ENCODE measurements at places on chromosomes 3 and 15.

DNA sequence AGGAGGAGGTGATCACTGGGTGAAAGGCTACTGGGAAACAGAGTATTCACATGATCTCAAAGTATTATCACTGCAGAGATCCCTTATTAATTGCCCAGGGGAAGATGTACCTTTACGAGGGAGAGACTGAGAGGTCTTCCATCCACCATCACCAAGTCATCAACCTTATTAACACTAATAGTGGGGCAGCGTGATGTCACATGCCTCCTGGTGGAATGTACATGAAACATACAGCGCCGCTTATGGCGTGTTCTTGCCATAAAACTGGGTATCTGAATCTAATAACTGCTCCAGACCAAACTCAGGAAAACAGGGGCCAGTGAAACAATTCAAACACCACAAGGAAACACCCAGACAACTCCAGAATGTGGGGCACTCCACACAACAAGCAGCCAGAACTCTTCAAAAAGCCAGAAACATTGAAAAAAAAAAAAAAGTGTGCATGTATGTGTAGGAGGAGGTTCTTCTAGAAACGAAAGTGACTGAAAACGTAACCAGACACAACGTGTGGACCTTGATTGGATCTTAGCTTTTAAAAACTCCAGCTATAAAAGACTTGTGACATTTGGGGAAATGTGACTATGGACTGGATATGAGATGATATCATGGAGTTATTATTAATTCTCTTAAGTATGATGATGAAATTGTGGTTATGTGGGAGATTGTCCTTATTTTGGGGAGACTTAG, 4.6 kb downstream of the STIMATE start:
- DNase-seq, result no peak

DNA sequence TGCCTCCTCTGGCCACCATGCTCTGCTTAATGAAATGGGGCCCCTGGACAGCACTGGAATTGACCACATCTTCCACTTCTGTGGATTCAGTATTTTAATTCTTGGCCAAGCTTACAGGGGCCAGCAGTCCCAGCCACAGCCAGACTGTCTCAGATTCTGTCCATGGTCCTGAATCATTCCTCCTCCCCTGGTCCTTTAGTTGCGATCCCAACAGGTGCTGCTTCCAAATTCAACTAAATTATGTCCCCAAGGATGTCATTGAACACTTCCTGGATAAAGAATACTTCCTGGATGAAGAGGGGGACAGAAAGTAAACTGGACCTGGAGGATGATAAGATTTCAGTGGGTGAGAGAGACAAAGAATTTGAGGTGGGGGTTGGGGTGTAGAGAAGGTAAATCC, 111.1 kb upstream of the FOXB1 start:
- DNase-seq, result no peak

DNA sequence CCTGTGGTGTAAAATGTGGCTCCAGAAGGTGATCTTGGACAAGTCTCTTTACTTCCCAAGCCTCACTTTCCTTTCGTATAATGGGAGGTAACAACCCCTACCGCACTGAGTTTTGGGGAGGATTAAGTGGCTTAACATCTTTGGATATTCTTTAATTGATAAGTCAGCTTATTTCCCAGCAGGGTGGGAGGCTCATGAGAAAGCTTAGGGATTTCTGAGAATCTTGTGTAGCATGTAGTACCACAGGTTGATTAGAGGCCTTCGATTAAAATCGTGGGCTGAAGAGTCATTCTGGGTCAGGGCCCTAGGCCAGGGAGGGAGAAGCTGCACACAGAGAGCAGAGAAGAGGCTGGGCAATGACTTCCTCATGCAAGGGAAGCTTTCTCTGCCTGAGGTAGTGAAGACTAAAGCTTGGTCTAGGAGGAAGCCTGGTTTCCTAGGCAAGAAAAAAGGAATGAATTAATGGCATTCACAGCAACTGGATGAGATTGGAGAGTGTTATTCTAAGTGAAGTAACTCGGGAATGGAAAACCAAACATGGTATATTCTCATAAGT, 1.5 kb upstream of the NMNAT3 start:
- DNase-seq, result no peak

- DNase-seq, result no peak
Observed at GRCh38 chr3:26799679-26800317, 177.2 kb downstream of the LRRC3B start.

- no peak for DNase-seq
Observed at GRCh38 chr3:132405188-132405587, 12.1 kb upstream of the DNAJC13 start.

DNA sequence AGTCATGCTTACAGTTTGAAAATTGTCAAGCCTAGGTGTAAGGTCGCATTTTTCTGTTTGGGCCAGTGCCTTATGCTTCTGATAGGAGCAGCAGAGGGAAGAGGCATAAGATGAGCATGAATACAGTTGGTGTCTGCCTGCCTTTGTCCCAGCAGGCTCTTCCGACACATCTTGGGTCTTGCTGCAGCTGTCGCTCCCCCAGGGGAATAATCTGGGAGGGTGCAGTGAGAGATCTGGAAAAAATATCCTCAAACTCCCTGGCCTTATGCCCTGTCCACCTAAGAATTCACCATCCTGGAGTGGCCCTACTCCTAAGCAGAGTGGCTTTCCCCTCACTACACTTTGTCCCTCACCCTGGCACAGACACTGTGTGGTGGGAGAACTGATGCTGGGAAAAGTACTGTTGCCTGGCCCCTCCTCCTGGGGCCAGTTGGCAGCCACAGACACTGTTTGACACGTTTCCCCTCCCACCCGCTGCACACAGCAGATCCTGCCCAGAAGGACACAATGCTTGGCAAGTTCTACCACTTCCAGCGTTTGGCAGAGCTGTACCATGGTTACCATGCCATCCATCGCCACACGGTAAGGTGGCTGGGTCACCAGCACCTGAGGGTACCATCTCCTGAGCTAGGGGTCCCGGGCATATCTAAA, 21.1 kb upstream of the RHO start:
- DNase-seq, result peak; percentile 59

DNA sequence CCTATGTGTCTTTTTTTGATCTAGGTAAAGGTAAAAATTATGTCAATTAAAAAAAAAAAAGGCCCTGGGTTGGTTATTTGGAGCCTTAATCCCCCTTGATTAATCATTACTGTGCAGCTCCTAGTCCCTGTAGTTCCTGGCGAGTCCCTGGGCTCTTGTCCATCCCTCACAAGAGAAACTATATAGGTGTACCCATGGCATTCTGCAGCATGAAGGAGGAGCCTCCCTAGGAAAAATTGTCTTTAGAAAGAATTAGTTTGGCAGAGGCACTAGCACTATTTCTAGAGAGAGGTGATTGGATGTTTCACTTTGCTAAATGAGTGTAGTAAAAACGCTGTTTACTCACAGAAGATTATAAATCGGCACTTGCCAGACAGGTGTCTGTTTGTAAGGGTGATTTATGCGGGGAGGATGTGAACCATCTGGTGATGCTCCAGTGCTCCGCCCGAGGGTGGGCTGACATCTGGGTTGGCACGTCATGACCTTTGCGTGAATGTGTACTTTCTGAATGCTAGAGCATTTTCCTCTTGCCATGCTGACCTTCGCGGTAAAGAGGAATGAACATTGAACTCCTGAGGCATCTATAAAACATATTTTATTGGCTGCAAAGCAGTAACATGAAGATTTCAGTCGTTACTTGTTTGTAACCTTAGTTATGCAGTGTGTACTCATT, 12.6 kb downstream of the PLCL2 start:
- DNase-seq, result peak; percentile 55

GRCh38 chr3:126659915-126660886, 5.3 kb upstream of the TXNRD3 start:
- no peak for DNase-seq

- DNase-seq, result no peak
Observed at GRCh38 chr15:61307474-61307873, 78.4 kb upstream of the RORA start.

DNA sequence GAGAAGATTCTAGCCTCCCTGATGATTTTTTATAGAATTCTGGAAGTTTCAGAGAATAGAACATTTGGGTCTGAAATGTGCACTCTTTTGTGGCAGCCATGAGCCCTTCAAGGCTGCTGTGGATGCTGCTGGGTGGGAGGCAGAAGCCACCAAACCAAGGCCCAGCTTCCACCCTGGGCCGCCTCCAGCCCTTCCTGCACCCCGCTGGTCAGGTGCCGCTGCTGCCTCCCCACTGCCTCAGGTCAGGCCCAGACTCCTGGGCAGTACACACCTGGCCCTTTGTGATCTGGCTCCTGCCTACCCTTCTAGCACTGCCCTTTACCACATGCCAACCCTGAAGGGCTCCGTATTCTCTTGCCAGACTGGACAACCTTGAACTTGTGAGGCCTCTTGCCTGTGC, 28.3 kb downstream of the PPCDC start:
- DNase-seq, result no peak

DNA sequence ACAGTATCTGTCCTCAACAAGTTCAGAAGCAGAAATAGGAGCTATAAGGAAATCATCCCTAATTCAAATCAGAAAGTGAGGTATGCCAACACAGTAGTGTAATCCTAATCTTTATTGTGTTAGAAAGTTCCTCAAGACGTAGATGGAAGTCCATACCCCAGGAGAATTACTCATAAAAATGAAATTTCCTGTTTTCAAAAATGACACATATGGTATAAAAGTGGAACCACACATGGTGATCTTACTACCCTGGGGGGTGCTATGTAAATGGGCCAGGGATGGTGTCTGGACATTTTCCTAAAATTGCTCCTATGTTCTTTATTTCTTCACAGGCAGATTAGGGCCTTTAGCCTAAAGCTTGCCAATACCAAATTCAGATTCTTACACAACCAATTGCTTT, 204.1 kb downstream of the ARRDC4 start:
- DNase-seq, result no peak

DNA sequence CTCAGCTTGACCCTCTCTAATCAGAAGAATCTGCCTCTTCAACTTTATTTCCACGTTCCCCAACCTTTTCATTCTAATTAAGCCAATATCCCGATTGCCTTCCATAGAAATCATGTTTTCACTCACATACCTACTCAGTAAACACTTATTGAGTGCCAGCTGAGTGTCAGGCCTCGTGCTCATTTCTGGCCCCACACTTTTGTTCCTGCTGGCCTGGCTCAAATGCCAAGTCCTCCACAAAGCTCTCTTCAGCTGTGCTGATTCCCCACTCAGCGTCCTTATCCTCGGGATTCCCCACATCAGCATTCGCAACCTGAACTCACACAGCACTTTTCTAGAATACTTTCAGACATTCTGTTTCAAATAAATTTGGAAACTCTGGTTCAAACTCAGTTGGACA, 68.9 kb downstream of the THBS1 start:
- DNase-seq, result no peak

DNA sequence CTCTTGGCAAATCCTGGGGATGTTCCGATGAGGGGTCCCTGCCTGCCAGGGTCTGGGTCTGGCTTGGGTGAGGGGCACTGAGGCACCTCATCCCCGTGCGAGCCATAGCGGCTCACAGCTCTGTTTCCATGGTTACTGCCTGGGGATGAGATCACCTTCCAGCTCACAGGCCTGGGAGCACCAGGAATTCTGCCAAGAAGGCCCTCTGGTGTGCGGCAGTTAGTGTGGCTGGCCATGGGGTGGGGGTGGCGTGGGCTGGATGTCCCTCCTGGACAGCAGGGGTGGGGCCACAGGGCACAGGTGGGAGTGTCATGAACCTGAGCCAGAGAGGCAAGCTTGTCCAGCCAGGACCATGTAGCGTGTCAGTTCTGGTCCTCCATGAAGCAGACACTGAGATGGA, 22.1 kb upstream of the PRR23E start:
- peak; percentile 42 for DNase-seq

DNA sequence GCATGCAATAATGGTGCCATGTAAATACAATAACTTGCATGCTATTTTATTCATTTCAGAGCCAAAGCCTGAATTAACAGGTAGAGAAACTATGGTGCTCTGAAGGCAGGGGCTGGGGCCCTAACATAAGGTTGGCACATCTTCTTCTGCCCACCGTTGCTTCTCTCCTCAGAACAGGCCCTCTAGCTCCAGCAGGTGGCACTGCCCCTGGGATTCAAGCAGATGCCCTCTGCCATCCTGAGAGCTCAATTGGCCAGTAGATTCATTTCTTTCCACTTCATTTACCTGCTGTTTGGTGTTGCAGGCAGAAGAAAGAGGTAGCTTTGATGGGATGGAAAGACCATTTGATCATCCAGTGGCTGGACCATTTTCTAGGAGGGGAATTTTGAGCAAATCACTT, 130.5 kb downstream of the FOXB1 start:
- DNase-seq, result no peak

GRCh38 chr15:33008284-33008995, 186.1 kb downstream of the FMN1 start:
- DNase-seq, result no peak

- no peak for DNase-seq
Observed at GRCh38 chr3:10119376-10119775, 3.9 kb downstream of the BRK1 start.

GRCh38 chr3:181691901-181692300, 19.8 kb upstream of the SOX2 start:
- DNase-seq, result no peak

DNA sequence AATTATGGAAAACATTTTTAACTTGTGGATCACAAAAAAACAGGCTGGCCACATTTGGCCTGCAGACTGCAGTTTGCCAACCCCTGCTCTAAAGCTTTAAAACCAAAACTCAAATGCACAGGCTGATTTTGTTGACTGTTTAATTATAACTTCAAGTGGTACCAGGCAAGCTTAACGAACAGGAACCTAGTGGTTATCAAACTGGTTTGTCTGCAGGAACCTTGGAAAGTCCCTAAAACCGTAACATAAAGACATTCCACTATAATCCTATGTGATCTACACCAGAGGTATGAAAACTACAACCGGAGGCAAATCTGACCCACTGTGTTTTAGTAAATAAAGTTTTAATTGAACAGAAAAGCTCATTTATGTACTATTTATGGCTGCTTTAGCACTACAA, 52.4 kb downstream of the TBL1XR1 start:
- DNase-seq, result no peak

GRCh38 chr3:66302288-66302687, 81.5 kb downstream of the SLC25A26 start:
- no peak for DNase-seq

- no peak for DNase-seq
Observed at GRCh38 chr3:185233328-185233727, 20.5 kb downstream of the EHHADH start.

DNA sequence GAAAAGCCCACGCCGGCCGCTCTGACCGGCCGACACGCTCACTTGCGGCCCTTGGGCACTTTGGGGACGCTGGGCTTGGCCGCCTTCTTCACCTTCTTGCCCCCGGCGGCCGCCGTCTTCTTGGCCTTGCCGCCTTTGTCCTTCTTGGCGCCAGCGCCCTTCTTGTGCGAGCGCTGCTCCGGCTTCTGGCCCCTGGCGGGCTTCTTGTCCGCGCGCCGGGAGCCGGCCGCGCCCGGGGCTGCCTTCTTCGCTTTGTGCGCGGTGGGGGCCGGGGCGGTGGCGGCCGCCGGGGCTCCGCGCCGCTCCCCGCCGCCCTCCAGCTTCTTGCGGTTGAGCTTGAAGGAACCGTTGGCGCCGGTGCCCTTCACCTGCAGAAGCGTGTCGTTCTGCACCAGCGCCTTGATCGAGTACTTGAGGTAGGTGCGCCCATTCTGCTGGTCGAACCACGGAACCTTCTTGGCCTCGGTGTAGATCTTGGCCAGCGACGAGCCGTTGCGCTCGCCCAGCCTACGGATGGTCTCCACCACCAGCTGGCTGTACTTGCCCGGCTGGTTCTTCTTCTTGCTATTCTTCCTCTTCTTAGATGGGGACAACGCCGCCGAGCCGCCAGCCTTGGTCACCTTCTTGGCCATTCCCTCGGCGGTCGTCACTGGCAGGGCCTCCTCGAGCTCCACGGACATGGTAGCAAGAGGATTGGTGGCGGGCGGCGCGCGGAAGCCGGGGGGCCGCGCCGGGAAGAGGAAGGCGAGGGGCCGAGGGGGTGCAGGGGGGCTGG, 36.7 kb downstream of the HMCES start:
- DNase-seq, result no peak

- DNase-seq, result no peak
Observed at GRCh38 chr3:189393598-189393997, 221.8 kb downstream of the TPRG1 start.
